Left ventricle myocardium superior (tissue), 1 donor: ENCODE measurements at places on chromosomes 4 and X. TPM values are rescaled to one million over a fixed set of nuclear protein-coding genes. Genes with fewer than 3 reads are reported as not detected.

The GRIA3 gene
- total RNA-seq, result 0.59 TPM

The ADH1A gene
- total RNA-seq, result 0.57 TPM

The CLGN gene
- 91.1 TPM for total RNA-seq

The ODAPH gene
- total RNA-seq, result not detected

The NIPAL1 gene
- total RNA-seq, result 0.07 TPM

- DNase-seq, result no peak
These were observed 12.2 kb downstream of the UCP1 start for GRCh38 chr4:140556372-140557085.

DNA sequence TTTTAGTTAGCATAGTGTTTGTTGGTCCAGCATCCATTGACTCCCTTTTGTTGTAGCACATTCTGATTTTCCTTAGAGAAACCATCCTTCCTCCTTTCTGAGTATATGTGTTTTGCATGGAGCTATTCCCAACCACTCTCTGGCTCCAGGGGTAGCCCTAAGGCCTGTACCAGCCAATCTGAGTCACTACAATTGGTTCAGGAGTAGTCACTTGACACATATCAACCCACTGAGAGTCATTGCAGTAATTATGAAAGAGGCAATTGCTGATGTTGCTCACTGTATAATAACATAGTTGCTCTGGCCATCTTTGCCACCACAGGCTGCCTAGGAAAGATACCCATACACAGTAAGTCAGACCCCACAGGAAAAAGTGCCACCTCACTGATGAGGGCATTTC is 71.2 kb upstream of the GRID2 start:
- no peak for DNase-seq

DNA sequence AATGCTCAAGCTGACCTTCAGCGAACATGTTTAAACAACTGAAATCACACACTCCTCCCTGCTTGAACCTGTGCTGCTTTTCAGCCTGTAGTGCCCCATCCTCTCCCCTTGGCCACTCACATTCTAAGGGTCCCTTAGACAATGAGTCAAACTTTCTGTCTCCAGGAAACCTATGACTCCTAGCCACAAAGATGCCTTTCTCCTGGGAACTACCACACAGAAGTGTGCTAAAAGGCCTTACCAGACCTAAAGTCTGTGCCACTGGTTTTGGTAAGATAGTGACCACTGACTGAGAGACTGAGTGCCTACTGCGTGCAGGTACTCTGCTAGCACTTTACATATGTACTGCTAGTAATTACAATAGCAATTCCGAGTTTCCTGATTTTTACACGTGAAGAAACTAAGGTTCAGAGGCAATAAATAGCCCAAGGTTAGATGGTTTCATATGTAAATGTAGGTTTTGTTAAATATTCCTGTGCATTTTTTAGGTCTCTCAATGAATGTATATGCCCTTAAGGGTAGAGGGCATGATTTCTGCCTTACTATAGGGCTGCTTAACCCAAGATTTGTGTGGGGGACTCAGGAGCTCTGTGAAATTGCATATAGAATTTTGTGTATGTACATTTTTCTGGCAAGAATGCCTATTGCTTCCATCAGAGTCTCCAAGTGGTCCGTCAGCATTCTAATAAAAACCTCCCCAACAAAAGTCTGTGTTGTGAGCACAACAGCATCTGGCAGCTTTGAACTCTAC is 71.1 kb downstream of the NSG1 start:
- DNase-seq, result no peak

DNA sequence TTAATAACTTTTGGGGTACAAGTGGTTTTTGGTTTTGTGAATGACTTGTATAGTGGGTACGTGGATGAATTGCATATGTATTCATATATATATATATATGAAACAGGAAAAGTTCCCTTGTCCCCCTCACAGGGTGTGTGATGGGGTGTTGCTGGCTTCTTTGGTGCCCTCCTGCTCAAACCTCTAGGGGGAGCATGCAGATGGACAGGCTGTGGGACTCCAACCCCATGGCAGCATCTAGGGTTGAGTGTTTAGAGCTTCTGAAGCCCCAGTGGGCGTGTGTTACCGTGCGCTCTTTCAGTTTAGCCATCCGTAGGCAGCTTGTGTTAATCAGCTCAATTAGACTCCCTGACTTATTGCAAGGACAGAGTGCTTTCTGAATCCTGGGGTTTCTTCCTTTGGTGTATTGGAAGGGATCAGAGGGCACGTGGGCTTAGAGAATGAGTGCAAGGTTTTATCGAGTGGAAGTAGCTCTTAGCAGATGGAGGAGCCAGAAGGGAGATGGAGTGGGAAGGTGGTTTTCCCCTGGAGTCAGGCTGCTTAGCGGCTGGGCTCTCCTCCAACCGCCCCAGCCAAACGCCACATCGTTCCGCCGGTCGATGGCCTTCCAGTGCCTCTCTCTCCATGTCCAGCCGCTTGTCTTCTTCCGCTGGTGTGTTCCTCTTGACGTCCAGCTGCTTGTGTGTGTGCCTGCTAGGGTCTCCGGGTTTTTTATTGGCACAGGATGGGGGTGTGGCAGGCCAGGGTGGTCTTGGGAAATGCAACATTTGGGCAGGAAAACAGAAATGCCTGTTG is 674.4 kb upstream of the LCORL start:
- DNase-seq, result no peak

GRCh38 chrX:12548746-12549145 is 242.5 kb upstream of the PRPS2 start:
- DNase-seq, result no peak

GRCh38 chrX:80022363-80023031 is 7.9 kb downstream of the TBX22 start:
- peak; percentile 17 for DNase-seq

DNA sequence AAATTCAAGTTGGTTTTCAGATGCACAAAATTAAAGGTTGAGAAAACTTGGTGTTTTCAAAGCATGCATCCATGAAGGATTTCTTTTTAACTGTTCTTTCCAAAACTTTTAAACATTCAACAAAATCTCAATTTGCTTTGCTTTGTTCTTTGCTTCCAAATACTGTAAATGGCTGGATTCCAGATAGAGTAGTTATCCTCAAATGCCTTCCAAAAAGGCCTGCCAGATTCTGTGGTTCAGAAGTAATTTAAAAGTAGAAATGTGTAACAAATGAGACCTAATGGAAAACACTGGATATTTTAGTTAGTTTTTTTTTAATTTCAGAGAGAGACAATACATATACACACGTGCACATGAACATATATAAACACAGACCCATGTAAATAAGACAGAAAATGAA is 97.3 kb downstream of the NR3C2 start:
- no peak for DNase-seq

GRCh38 chr4:15563871-15564270 is 91.3 kb downstream of the FBXL5 start:
- DNase-seq, result no peak

- DNase-seq, result no peak
These were observed 589.4 kb downstream of the ANKRD50 start for GRCh38 chr4:124123181-124123580.

DNA sequence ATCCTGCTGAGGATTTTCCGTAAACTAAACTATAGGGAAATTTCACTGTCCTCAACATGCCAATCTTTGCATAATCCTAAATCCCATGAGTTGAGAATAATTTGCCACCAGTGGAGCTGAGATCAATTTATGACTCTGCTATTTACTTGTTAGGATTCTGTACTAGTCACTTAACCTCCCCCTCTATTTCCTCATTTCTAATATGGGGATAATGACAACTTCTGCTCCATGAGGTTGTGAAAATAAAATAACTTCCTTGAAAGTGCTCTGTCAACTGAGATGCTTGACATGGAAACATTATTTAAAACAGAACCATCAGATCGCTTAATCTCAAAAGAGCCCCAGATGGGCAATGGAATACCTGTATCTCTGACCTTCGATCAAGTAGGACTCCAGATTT is 2.6 kb upstream of the FGF16 start:
- DNase-seq, result no peak

DNA sequence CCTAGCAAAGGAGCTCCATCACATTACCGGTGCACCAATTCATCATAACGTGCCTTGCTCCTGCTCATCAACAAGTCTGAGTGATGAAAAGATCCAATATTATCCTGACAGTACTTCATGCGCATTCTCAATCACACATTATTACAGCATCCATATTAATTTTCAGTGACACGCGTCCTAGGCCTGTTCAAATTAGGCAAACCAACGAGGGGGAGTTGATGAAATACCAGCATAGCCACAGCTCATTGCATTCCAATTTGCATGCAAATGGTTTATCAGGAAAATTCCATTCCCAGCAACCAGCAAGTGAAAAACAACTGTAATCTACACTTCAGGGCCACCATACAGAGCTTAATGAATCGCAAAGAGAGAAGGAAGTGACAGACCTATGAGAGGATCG is 236.9 kb downstream of the DCLK2 start:
- no peak for DNase-seq
